ENCODE measurements at places on chromosomes 5 and 9. TPM values are rescaled to one million over a fixed set of nuclear protein-coding genes. Genes with fewer than 3 reads are reported as not detected.

GRCh38 chr5:65087154-65087553 is 318.4 kb downstream of the CWC27 start:
- DNase-seq = no peak

- DNase-seq = no peak
Observed at GRCh38 chr9:119250730-119251129, 118.5 kb downstream of the BRINP1 start.

DNA sequence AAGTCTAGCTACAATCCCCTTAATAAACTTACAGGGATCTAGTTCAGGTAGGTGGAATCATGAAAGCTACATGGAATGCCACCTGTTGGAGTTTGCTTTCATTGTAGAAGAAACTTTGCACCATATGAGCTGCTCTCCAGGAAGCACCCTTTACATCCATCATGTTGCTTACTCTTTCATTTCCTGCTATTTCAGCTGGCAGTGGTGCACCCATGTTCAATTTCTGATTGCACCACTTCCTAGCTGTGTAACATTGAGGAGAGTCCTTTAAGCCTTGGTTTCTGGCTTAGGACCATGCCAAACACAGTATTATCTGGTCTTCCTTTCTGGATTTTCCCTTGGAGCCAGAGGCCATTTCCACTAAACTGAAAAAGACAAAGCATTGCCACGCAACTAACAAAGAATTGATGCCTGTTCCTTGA is 123.3 kb upstream of the SLC12A2 start:
- DNase-seq = no peak

- DNase-seq = no peak
Observed at GRCh38 chr5:62574599-62574998, 4.0 kb upstream of the LRRC70 start.

GRCh38 chr5:138752951-138753793 is at the start of gene CTNNA1:
Gene CTNNA1 (plus strand): TSS chr5:138753425. CDS start chr5:138781925, 28,500 bp downstream.
- peak; percentile 60 for DNase-seq

GRCh38 chr5:50763351-50763750 is 96.9 kb downstream of the PARP8 start:
- no peak for DNase-seq

- DNase-seq = no peak
Observed at GRCh38 chr9:77838986-77839385, 190.9 kb upstream of the GNA14 start.

DNA sequence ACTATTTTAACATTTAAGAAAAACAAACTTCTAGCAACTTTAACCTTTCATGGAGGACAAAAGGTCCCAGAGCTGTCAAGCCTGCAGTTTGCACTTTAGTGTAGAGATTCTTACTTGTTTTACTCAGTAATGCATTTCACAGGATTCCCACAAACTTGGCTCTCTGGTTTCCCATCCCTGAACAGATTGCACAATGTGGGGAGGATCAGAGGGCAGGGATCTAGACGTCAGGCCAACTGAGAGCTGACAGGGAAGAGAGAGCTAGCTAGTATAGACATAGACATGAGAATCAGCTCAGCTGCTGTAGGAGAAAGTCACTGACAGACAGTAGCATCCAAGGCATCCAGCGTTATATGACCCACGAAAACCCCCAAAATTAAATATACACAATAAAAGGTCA is 20.9 kb upstream of the BNIP1 start:
- peak; percentile 14 for DNase-seq

- no peak for DNase-seq
Observed at GRCh38 chr5:174189654-174190541, 144.4 kb downstream of the NSG2 start.

DNA sequence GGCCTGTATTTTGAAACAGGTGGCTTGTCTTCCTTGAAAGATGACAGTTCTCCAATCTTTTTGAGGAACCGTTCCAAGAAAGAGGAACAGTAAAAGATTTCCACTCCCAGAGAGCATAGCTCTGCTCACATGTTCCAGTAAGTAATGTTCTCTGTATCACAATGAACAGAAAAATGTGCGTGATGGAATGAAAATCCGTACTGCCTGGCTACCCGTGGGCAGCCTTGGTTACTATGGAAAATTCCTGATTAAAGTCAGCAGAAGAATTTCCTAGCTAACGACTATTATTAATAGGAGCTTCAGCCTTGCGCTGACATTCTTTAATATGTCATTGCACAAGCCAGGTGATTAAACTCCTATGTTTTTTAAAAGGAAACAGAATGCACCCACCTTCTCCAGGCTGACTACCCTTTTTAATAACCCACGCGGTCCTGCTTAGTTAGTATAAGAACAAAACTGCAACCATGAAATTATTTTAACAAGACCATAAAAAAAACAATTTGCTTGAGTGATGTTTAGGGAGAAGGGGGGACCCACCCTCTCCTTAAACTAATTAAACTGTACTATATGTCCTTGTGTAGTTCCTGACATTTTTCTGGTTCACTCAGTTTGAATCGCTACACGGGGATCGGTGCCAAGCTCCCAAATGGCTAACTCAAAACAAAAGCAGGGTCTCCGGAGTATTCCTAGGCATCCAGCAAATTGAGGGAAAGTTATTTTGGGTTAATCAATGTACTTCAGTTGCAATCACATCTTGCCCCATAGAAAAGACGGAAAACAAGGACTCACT is 54.8 kb upstream of the CPEB4 start:
- DNase-seq = peak; percentile 72

The SLC6A18 gene
- polyA plus RNA-seq = not detected

The MYMK gene
- polyA plus RNA-seq = not detected

The LHX6 gene
- 0.09 TPM for polyA plus RNA-seq

The DAPK1 gene
- polyA plus RNA-seq = 1.1 TPM

The PDGFRB gene
- polyA plus RNA-seq = 77.4 TPM

The STOML2 gene
- 144 TPM for polyA plus RNA-seq

The INSL4 gene
- not detected for polyA plus RNA-seq
